Suppressor macrophage (primary cell): ENCODE measurements at places on chromosomes 5 and 9.
A peak's percentile ranks its signal among the peaks of the same experiment; 100 is the strongest.

- DNase-seq = no peak
Measured at GRCh38 chr5:135451581-135452320, 400 bp downstream of the TIFAB start.

GRCh38 chr5:141825241-141825671 lies 53.0 kb downstream of the PCDH1 start:
- DNase-seq = no peak

DNA sequence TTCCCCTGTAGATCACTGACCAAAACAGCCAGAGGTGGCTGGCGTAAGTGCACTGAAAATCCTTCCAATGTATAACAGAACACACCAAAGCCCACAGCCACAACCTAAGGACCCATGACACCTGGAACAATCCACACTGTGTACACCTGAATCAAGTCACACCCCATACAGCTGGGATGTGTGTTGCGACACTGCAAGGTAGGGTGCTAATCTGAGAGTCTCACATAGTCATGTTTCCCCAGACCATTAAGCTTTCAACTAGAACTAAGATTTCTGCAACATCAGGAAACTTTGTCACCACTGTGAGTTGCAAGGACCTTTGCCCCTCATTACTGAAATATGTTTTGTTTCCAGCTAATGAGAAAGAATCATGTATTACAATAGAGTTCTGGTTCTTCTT lies 59.4 kb downstream of the MED27 start:
- no peak for DNase-seq

DNA sequence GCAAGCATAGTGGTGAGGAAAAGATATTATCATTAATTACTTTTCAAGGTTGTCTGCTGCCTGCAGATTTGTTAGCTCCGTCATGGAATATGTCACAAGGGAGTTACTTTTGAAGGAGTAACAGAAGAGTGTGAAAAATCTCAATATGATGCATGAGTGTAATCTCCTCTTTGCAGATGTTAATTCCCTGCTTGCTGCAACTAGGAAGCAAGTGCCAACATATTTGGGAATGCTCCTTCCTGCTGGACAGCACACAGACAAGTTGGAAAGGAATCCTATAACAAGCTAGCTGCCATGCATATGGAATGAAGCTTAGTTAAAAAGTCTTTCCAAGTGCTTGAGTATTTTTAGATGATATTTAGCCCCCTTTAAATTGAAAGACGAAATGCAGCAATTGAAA lies 2023.6 kb upstream of the CDH6 start:
- no peak for DNase-seq

GRCh38 chr9:128863647-128864046 lies 18.1 kb downstream of the KYAT1 start:
- DNase-seq = peak; percentile 72

DNA sequence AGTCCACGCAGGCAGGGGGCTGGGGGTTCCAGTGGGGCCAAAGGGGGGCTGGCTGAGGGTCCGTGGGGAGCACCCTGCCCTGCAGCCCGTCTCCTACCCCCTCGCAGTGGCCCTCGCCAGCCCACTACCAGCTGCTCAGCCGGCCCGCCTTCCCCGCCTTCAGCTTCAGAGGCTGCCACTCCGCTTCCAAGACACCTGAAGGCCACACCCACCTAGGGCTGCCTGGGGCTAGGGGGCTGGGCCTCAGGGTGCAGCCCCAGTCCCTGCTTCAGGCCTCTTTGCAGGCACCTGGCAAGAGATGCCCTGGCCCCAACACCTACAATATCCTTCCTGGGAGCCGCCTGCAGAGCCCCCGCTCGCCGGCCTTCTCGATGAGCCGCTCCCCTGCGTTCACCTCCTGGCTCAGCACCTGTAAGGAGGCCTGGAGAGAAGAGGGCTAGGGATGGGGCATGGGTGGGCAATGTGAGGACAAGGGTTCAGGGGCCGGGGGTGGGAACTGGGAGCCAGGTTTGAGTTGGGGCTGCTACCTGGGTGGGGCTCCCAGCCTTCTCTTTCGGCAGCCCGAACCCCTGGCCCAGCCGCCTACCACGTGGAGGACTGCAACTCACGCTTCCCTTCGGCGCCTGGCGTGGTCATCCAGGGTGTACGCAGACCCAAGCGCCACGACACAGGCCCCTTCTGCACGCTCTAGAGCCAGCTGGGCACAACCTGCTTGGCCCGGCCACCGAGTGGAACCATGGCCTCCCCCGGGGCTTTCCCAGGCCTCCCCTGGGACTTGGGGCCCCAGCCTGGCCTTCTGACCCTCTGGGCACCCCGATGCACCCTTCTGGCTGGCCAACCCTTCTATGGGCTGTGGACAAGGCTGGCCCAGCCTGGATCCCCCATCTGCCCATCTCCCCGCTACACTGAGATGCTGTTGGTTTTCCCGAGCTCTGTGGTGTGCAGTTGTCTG lies 1.7 kb downstream of the STPG3 start:
- no peak for DNase-seq

DNA sequence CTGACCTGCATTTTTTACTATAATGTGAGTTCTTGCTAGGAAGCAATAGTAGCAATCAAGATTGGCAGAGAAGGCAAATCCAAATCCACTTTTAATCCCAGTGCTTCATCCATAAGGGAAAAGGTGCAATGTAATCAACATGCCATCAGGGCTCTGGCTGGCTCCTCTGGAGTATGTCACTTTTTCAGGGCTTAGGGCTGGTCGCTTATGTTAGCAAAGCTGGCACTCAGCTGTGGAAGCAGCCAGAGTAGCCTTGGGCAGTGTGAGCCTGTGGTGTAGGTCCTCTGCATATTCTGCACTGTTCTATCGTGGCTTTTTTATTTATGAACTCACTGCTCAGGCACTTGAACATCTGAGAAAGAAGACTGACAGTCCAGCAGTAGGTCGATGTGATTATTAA lies 16.1 kb downstream of the ACTBL2 start:
- DNase-seq = no peak

- DNase-seq = no peak
Measured at GRCh38 chr9:3214741-3215140, 311.1 kb downstream of the RFX3 start.

- no peak for DNase-seq
Measured at GRCh38 chr9:8778356-8778755, 978.8 kb upstream of the DMAC1 start.

- DNase-seq = no peak
Measured at GRCh38 chr9:8362250-8362649, 562.7 kb upstream of the DMAC1 start.

GRCh38 chr5:77531297-77531696 lies 39.2 kb upstream of the WDR41 start:
- DNase-seq = no peak
